NCI-H2029 treated with DMSO at 0.1 percent for 48 hours (cell line): ENCODE measurements at places on chromosomes 11 and 22.

- no peak for DNase-seq
Measured at GRCh38 chr11:44805596-44805995, 78.8 kb downstream of the TSPAN18 start.

DNA sequence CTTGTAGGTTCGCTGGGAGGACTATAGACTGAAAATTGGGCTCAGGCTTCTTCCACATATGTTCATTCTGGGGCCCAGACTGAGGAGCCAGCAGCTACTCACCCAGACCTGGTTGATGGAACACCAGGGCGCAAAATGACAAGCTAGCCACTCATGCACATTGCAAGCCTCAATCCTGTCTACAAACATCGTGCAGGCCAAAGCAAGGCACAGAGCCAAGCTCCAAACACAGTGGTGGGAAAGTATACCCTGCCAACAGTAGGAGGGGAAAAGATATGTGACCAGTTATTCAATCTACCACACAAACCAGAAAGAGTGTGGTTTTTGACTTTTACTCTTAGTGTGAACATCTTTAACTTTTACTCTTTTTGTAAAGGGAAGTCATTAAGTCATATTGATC lies 660.5 kb downstream of the NTM start:
- DNase-seq = no peak

DNA sequence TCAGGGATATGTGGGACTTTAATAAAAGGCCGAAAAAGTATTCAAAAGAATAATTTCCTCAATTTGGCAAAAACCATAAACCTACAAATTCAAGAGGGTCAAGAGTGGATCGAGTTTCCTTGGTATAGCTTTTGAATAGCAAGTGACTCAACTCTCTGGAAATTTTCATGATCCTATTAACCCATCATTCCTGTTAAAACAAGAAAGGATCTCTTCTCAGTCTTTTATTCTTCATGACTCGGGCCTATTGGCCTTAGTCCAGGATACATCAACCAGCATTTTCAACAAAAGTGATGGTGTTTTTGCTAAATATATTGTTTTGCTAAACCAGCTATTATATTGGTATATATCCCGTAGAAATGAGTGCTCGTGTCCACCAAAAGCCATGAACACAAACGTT lies 110.3 kb downstream of the ATXN10 start:
- DNase-seq = no peak

- DNase-seq = no peak
Measured at GRCh38 chr22:46810856-46811786, 48.7 kb downstream of the TBC1D22A start.

DNA sequence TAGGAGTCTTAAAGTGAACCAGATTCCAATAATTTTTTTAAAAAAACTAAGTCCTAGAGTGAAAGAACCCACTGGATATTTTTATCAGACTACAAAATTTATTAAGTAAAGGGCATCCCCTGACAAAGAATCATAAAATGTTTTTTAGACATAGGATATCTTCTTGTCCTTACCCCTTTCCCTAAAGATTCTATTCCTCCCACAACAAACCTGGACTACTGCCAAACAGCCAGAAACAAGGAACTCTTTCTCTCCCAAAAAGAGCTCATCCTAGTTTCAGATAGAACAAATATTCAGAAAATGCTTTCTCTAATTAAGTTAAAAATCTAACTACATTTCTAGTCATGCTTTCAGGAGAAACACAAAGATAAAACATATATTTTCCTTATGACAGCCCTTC lies 327.1 kb downstream of the FAM181B start:
- no peak for DNase-seq
